CD4-positive, alpha-beta T cell treated with Interferon alpha-2 for 1 hour (primary cell): ENCODE measurements at places on chromosomes 5 and 9.

- DNase-seq = no peak
These were observed 272.7 kb downstream of the ADAMTSL1 start for GRCh38 chr9:18746631-18747030.

DNA sequence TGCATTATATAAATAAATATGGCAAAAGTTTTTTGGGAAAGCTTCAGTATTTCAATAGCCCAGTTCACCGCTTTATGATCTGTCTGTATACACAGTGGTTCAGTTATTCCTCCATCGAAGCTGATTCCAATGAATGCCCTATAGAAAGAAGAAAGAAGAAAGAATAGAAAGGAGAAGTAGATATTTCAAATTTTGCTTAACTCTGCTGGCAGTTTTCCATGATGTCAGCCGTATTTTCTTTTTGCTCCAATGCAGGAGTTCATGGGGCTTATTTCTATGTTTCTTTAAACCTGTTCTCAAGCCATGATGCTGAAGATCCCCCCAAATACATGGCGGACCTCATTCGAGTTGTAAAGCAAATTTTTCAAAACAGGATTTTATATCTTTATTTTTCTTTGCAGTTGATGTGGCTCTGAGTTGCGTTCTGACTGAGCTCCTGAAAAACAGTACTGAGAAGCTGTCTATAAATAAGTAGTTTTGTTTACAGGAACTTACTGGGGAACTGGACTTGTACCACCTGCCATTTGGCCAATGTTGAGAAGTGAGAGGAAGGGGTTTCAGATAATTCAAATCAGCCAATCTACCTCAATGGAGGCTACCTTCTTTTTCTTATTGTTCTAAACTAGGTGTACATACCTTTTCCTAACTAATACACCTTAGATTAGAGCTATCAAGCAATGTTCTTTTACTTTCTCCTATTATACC lies 418.5 kb upstream of the MEF2C start:
- DNase-seq = no peak

- no peak for DNase-seq
These were observed 25.2 kb downstream of the DPYSL3 start for GRCh38 chr5:147484708-147485020.

GRCh38 chr5:32329395-32329834 lies 16.7 kb upstream of the MTMR12 start:
- DNase-seq = peak; percentile 56
